ENCODE measurements at places on chromosomes 13 and 19.

DNA sequence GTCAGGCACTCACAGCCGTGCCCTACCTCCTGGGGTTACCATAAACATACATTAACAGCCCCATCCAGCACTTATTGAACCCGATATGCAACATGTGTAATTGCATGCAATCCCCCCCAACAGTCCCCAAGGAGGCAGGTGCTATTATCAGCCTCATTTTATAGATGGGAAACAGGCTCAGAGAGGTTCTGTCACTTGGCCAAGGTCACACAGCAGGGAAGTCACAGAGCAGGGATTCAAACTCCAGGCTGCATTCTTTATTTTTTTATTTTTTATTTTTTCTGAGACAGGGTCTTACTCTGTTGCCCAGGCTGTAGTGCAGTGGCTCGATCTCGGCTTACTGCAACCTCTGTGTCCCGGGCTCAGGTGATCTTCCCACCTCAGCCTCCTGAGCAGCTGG is 38.4 kb upstream of the TNFAIP8L1 start:
- no peak for DNase-seq

DNA sequence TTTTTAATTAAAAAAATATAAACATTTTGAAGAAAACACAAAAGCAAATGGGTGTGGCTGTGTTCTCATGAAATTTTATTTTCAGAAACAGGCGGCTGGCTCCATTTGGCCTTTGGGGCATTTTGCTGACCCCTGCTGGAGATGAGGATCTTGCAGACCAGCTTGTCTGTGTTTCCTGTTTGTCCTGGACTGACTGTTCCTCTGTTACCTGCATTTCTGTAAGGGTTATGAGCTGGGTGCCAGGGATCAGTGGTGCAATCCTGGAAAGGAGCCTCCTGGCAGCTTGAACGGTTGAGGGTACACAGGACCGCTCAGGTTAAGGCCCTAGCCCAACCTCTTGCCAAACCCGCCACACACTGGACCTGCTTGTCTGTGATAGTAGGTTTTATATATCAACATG is 49.9 kb downstream of the ZNF787 start:
- no peak for DNase-seq

DNA sequence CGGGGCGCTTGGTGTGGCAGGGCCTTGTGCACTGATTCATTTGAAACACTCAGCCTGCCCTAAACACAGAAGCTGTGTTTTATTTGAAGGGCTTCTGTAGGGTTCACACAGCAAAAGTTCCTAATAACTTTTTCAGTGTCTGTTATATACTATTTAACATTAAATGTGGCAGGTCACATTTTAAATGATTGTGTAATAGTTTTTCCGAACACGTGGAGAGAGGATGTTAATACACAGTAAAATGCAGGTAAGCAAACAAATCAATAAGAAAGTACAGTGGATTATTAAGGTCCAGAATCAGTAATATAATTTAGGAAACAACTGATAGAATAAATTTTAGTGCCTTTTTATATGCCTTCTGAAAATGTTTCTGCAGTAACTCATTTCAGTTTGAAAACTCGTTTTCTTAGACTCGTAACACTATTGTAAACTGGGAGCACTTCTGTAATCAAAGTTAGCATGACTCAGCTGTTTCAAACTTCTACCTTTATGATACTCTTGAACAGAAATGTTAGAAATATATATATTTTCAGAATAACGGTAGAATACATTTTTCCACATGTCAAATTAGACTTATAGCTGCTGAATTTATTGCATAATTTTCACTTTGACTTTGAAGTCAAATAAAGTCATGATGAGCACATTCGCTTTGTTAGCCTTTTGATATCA is 70.1 kb downstream of the GGACT start:
- no peak for DNase-seq

DNA sequence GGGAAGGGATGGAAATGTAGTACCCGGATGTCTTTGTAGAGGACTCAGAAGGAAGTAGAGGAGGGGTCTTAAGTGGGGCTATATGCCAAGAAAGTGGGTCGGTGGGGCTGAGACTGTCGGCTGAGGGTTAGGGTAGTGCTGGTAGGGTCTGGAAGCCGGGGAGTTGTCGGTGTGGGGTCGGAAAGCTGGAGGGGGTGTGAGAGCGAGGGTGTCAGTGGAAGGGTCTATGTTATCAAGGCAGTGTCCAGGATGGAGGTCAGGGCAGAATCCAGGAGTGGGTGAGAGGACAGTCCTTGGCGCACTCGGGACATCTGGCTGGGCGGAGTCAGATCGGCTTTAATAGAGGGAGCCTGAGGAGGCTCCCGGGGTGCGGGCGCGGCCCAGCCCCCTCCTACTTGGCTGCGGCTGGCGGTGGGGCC is 1.7 kb downstream of the HSPB6 start:
- DNase-seq = no peak

- DNase-seq = no peak
Measured at GRCh38 chr19:11169896-11170678, 14.5 kb upstream of the SPC24 start.

DNA sequence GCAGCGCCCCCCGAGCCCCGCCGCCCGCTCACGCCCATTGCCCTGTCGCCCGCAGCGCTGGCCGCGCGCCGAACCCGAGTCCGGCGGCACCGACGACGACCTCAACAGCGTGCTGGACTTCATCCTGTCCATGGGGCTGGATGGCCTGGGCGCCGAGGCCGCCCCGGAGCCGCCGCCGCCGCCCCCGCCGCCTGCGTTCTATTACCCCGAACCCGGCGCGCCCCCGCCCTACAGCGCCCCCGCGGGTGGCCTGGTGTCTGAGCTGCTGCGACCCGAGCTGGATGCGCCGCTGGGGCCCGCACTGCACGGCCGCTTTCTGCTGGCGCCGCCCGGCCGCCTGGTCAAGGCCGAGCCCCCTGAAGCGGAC is 518 bp downstream of the KLF2 start:
- peak; percentile 48 for DNase-seq

DNA sequence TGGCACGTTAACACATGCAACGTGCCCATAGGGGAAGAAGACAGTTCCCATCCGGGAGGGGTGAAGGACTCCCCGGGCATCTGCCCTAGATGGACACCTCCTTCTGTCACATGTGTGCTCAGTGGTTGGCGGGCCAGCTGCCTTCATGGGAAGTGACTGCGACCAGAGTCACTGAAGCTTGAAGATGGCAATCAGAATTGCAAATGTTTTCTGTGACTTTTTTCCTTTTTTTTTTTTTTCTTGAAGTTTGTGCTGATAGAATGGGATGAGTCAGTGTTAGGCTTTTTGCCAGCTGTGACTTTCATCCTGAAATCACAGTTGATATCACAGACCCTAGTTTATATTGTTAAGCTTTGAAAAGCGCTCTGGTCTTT is 109.2 kb upstream of the MCF2L start:
- no peak for DNase-seq

DNA sequence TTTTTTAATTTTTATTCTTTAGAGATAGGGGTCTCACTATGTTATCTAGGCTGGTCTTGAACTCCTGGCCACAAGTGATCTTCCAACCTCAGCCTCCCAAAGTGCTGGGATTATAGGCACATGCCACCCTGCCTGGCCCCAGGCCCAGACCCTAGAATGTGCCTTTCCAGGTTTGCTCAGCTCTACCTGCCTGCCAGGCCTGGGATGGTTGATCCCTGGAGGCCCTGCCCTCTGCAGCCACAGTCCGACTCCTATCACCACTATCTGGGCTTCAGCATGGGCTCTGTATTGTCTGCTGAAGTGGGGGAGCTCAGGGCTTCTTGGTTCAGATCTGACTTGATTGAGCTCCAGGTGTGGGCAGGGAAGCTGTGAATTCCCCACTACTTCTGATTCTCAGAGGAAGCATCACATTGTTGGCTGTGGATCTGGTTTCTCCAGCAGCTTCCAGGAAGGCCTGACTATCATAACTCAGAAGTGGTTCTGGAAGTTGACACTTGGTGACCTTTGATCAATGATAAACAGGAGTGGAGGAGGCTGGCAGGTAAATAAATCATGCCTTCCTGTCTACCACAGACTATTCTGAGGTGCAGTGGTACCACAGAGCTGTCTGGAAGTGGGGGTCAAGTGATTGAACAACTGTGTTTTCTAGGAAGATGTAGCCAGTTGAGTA is 71.9 kb downstream of the OLFM4 start:
- no peak for DNase-seq

DNA sequence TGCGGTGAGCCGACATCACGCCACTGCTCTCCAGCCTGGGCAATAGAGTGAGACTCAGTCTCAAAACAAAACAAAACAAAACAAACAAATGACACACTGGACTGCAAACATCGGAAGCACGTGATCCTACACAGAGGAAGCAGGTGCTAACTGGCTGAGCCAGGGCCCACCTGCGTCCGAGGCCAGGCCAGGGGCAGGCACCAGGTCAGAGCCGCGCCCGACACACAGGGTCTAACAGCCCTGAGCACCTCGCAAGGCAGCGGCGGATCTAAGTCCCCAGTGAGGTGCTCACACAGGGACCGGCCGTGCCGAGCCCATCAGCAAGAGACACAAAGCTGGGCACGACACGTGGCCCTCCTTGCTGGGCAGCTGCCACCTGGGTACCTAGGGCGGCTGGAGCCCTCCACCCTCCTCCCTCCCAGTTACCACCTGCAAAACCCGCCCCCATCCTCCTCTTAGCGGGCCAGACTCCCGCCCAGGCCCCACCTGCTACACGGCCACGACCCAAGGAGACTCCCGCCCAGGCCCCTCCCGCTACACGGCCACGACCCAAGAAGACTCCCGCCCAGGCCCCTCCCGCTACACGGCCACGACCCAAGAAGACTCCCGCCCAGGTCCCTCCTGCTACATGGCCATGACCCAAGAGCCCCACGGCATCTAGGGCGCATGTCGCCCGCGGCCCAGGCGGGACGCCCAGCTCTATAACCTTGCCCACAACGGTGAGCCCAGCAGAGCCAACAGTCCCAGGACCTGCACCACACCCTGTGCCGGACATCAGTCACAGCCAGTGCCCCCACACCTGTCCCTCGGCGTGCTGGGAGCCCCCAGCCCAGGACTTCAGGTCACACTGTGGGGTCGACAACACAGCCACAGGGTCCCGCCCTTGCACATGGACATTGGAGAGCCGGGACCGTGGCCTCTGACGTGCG is 15.6 kb downstream of the AP3D1 start:
- DNase-seq = no peak

- DNase-seq = no peak
Measured at GRCh38 chr19:48283908-48284307, 14.0 kb downstream of the ZNF114 start.

GRCh38 chr19:10981252-10981895 is 20.5 kb downstream of the SMARCA4 start:
- DNase-seq = no peak

- DNase-seq = peak; percentile 96
Measured at GRCh38 chr19:11558881-11559828, at the start of gene ELOF1. ELOF1 (minus strand) TSS chr19:11559230; CDS start chr19:11554347, 4,883 bp downstream.

- no peak for DNase-seq
Measured at GRCh38 chr19:19062454-19063182, 1.2 kb upstream of the SLC25A42 start.

GRCh38 chr13:42684226-42684625 is 97.2 kb upstream of the FAM216B start:
- no peak for DNase-seq

DNA sequence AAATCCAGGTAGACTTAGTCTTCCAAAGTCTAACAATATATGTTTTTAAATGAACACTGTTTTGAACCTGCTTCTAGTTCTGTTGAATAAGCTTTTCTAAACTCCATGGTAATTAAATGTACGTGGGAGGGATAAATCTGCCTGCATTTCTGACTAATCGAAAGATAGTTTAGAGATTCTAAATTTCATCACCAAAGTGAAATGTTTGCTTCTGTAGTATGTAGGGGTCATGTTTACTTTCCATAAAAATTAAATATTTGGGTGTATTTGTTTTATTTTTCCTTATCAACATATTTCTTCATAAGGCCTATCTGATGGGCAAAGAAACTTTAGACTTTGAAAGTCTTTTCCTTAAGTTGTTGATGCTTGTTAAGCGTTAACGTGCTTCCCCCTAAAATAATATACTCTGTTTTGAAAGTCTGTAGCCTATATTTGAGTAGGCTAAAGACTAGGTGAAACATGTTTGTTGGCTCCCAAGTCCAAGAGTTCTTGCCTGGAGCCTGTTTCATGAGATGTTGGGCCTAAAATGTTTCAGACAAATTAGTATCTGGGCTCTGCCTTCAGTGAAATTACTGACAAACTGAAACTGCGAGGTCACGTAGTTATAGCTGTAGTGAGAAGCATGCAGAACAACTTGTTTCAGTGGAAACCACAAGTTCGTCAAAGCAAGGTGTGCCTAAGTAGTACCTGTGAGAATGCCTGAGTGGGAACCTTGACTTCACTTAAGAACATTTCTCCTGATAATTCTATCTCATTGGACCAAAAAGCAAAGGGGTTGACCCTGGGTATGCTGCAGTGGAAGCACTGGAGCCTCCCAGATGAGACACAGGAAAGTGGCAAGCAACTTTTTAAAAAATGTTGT is 126.2 kb downstream of the LMO7 start:
- DNase-seq = peak; percentile 4

DNA sequence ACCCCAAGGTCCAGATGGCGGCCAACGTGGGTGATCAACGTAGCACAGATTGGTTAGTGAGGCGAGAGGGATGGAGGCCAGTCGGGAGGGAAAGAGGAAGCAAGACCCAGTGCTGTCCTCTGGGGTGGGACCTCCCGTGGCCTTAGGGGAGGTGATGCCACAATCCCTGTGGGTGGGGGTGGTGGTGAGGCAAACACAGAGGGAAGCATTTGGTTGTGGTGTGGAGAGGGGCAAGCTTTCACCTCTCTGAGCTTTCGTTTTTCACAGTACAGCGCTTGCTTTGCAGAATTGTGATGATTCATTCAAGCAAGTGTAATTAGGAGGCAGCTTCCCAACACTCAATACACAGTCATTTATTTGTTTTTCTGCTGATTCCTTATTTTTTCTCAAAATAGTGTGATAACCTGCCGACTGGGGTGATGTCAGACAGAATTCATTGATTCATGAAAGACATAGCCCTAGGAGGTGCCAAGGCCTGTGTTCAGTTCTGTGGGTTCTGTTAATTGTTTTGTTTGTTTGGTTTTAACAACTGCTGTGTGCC is 2.4 kb downstream of the LENG8 start:
- DNase-seq = no peak

DNA sequence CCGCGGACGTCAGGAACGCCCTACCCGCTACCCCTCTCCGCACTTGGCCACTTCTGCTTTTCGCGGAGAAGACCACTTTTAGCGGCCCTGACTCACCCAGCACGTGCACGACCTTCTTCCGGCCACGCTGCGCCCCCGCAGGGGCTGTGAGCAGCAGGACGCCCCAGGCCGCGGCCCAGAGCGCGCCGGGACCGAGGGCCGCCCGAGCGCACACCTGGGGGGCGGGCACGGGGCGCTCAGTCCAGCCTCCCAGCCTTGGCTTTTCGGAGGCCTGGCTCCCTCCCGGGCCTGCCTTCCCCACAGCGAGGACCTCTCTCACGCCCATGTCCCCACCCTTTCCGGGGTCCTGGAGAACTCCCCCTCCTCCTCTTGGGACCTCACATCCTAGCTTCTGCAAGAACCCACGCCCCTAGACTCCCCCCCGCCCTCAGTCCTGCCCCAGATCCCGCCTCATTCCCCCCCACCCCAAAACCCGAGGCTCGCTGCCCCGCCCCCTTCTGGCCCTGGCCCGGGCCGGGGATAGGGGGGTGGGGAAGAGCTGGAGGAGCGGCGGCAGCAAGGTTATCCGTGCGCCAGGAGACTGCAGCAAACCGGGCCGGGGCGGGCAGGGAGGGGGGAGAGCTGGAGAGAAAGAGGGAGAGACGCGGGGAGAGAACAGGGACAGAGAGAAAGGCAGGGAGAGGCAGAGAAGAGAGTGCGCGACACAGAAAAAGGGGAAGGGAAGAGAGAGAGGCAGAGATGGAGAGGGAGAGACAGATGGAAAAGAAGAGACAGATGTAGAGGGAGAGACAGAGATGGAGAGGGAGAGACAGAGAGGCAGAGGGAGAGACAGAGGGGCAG is 11.5 kb downstream of the TM6SF2 start:
- no peak for DNase-seq

GRCh38 chr19:42352301-42353259 is 27.1 kb downstream of the MEGF8 start:
- peak; percentile 3 for DNase-seq

- DNase-seq = no peak
Measured at GRCh38 chr19:16645140-16645539, 14.8 kb downstream of the SMIM7 start.
